RPMI8226 (cell line): ENCODE measurements at places on chromosomes 11 and 22.
A peak's percentile ranks its signal among the peaks of the same experiment; 100 is the strongest.

GRCh38 chr22:44348971-44349560 is 36.3 kb upstream of the SHISAL1 start:
- no peak for DNase-seq

GRCh38 chr11:73267906-73268540 is 4.1 kb upstream of the P2RY6 start:
- DNase-seq: no peak

GRCh38 chr22:42909363-42910058 is 52.4 kb upstream of the ARFGAP3 start:
- DNase-seq: no peak

GRCh38 chr22:22488736-22489135 is 19.8 kb downstream of the ZNF280B start:
- DNase-seq: no peak

- DNase-seq: peak; percentile 11
Observed at GRCh38 chr11:134252346-134253187, 585 bp downstream of the THYN1 start.

GRCh38 chr22:19289475-19290161 is 1.9 kb downstream of the CLTCL1 start:
- no peak for DNase-seq

GRCh38 chr22:24516301-24516737 is 21.2 kb downstream of the UPB1 start:
- DNase-seq: no peak

DNA sequence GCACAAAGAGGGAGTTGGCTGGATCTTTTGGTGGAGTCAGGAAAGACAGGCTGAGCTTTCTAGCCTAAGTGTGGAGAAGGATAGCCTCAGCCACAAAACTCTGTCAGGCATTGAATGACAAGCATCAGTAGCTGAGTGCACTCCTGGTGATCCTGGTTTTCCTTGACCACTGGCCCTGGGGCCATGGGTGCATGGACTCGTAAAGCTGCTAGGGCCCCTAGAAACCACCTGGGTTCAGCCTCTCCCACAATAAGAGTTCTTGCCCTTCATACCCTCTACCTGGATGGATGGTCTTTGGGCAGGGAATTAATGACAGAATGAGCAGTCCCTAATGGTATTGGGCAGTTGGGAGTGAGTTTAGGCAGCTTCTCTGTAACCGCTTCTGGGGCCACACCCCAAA is 22.9 kb downstream of the TUB start:
- DNase-seq: no peak

- no peak for DNase-seq
Observed at GRCh38 chr11:70615036-70615875, 216.9 kb downstream of the CTTN start.

GRCh38 chr11:8020244-8020597 is 33.1 kb downstream of the EIF3F start:
- no peak for DNase-seq

DNA sequence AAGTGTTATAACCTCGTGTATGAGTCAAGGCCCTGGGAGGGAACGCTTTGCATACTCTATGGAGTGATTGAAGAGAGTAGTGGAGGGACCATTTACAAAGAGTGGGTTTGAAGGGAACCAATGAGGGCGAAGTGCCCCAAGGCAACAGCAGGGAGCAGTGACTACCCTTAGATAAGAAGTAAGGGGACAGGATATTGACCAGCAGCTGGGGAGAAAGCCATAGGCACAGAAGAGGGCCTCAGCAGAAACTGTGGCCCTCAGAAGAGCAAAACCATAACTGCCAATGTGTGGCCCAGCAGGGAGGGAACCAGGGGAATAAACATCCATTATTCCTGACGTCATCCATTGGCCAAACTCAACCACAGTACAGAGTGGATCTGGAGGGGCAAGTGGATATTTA is 24.7 kb downstream of the PARVA start:
- DNase-seq: no peak

DNA sequence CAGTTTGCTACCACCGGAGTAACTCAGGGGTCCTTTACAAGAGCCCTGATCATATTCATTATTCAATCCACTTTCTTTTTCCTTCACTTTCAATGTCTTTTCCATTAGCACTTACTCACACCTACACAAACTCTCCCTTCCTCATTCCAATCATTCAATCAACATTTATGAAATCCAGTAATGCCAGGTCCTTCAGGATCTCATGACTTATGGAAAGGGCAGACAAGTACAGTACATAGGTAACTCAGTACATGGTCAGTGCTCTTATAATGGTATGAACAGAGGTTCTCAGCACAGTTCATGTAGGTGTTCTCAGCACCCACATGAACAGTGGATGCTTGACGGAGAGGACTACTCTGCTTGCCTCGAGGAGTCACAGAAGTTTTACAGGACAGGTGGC is 106.6 kb downstream of the USP35 start:
- DNase-seq: no peak

DNA sequence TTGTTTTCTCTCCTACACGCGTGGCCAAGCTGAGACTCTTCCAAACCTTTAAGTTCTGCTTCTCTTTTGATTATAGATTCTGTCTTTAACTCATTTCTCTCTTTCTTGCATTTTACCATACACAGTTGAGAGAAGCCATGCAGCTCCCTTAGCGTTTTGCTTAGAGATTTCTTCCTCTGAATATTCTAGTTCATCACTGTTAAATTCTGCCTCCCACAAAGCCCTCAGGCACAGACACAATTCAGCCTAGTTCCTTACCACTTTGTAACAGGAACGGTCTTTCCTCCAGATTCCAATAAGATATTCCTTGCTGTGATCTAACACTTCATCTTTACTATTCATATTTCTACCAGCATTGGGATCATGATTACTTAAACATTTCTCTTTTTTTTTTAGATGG is 24.7 kb upstream of the CD81 start:
- no peak for DNase-seq

GRCh38 chr22:24584871-24585411 is 7.9 kb downstream of the LRRC75B start:
- no peak for DNase-seq

DNA sequence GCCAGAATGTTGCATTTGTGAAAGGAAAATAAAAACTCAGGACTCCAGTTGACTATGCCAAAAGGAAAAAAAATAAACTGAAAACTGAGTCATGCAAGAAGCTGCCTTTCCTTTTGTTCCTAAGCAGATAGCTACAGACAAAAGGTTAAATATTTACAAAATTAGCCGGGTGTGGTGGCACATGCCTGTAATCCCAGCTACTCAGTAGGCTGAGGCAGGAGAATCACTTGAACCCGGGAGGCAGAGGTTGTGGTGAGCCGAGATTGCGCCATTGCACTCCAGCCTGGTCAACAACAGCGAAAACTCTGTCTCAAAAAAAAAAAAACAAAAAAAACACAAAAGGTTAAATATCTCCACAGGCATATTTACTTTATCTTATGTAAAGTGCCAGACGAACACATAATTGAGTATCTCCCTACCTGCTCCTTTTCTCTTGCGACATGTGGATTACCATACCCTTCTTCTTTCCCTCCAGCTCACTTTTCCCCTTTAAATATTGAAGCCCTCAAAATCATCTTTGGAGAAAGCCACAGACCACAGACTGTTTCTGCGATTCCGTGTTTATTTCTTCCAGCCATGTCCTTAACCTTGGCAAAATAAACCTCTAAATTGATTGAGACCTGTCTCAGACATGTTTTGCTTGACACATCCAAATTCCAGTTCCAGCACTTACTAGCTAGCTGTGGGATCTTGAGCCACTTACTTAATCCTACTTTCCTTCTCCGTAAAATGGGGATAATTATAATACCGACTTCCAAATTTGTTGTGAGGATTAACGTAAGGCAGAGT is 2.3 kb upstream of the SMPD1 start:
- no peak for DNase-seq

- DNase-seq: no peak
Observed at GRCh38 chr11:40683010-40683409, 776.4 kb downstream of the LRRC4C start.

DNA sequence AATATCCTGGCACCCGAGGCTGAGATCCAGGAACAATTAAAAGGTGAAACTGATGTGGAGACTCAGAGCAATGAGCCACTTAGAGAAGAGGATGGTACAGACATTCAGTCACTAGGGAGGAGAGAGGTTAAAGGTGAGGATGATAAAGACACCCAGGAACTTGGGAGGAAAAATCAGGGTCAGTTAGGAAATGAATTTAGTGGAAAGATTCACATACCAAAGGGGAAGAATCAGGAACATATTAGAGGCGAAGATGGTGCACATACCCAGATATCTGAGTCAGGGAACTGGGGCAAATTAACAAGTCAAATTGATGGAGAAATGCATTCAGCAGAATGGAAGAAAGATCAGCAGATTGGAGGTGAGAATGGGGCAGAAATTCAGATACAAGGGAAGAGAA is 4.1 kb upstream of the MEI1 start:
- no peak for DNase-seq

GRCh38 chr11:65516135-65516968 is 8.5 kb upstream of the SCYL1 start:
- no peak for DNase-seq

DNA sequence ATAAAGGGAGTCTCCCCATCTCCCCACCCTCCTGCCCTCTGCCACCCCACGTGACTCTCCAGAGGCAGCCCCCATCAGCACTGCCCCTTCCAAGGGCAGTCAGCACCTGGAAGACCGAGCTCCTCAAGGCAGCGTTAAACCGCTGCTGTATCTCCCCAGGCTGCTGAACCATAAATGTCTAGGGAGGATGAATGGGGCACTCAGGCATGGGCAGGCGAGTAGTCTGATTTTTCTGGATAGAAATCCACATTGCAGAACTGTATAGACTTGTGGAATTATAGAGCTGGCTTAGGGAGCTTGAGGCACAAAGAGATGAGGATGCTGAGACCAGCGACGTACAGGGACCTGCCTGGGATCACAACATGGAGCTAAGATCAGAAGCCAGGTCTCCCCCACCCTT is 199.6 kb downstream of the CEP164 start:
- no peak for DNase-seq

- DNase-seq: peak; percentile 20
Observed at GRCh38 chr11:134045799-134046635, 22.9 kb upstream of the JAM3 start.

DNA sequence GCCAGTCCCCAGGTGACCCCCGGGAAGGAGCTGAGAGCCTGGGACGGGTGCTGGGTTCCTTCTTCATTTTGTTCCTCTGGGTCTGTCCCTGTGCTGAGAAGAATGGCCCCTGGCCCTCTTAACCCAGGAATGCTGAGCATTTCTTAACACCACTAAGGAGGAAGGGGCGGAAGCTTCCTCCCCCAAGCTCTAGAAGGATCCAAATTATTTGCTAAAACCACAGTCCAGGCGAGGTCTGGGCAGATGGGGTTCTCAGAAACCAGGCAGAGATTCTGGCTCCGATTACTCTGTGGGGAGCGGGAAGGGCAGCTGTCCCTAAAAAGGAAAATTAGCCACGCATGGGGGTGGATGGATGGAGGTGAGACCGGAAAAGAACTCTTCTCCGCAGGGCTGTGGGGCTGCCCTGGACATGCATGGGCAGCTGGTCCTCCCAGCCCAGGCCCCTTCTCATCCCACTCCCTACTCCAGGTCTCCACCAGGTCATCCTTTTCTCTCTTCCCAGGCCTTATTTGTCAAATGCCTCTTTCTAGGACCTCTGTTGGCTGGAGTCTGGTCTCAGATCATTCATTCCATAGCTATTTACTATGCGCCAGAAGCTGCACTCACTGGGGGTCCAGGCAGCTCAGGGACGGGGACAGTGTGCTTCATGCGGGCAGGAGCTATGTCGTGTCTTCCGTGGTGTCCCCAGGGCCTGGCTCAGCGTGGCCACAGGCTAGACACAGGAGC is 45.0 kb upstream of the MYH9 start:
- no peak for DNase-seq

GRCh38 chr22:20015971-20016733 is 471 bp downstream of the ARVCF start:
- no peak for DNase-seq

DNA sequence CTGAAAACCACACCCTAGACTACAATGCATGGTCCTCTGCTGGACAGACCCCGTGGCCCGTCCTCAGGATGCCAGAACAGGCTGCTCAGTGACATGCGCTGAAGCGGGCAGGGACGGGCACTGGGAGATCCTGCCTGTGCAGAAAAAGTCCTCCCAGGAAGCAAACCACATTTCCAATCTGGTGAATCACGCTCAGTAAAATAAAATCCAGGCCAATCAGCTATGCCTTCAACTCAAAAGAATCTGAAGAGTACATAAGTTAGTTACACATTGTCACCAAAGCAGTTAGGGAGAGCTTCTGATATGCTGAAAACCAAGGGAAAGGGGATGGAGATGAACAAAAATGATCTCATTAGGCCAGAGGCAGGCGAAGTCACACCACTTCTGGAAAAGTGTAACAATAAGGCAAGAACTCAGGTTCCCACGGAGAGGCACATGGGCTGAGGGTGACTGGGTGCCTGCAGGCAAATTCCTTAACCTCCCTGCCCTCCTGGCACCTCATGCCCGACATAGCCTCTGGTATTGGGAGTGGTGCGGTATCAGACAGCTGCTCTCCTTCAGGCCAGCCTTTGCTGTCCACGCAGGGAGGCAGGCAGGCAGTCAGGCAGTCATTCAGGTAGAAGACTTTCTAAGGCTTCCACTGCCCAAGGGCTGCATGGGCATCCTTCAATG is 66.4 kb downstream of the APOL5 start:
- no peak for DNase-seq

GRCh38 chr11:62708793-62709192 is 1.3 kb downstream of the GNG3 start:
- peak; percentile 52 for DNase-seq

DNA sequence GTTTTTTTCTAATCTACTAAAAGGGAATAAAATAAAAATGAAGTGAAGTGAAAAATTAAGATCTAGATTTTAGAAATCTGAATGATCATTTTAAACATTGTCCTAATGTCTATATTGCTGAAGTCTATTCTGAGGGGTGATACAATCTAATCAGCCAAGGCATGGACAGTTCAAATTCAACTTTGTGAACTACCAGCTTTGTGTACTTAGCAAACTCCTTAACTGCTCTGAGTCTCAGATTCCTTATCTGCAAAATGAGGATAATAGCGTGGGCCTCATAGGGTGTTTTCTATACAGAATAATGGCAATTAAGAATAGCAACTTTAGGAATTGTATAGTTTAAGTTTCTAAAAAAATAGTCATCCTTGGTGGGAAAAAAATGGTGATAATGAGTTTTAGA is 31.4 kb downstream of the FAR1 start:
- no peak for DNase-seq

GRCh38 chr22:29154364-29155048 is 51.2 kb upstream of the EMID1 start:
- DNase-seq: peak; percentile 70

DNA sequence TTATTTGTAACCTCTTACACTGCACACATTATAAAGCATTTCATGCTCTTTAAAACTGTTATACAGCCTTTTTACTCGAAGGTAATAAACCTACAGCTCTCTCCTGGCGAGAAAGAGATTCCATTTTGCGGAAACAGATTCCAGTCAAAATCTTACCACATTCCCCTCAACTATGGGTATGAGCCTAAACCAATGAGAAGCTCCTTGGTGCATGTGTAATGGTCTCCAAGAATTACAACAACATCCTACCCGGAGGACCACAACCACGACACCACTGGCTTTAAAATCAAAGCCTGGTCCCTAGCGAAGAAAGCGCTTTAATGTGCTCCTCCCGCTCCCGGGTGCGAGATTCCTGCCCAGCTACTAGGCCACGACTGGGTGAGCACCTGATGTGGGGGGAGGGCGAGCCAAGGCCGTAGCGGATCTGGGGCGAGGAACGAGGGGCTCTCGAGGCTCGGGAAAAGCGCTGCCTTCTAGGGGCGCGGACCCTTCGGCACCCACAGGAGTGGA is 821 bp downstream of the CELF1 start:
- DNase-seq: peak; percentile 32

- peak; percentile 80 for DNase-seq
Observed at GRCh38 chr11:61797263-61797944, 4.7 kb downstream of the FEN1 start.

GRCh38 chr11:1348796-1349326 is 39.4 kb upstream of the TOLLIP start:
- no peak for DNase-seq
